ENCODE measurements at places on chromosomes 13 and 19.

DNA sequence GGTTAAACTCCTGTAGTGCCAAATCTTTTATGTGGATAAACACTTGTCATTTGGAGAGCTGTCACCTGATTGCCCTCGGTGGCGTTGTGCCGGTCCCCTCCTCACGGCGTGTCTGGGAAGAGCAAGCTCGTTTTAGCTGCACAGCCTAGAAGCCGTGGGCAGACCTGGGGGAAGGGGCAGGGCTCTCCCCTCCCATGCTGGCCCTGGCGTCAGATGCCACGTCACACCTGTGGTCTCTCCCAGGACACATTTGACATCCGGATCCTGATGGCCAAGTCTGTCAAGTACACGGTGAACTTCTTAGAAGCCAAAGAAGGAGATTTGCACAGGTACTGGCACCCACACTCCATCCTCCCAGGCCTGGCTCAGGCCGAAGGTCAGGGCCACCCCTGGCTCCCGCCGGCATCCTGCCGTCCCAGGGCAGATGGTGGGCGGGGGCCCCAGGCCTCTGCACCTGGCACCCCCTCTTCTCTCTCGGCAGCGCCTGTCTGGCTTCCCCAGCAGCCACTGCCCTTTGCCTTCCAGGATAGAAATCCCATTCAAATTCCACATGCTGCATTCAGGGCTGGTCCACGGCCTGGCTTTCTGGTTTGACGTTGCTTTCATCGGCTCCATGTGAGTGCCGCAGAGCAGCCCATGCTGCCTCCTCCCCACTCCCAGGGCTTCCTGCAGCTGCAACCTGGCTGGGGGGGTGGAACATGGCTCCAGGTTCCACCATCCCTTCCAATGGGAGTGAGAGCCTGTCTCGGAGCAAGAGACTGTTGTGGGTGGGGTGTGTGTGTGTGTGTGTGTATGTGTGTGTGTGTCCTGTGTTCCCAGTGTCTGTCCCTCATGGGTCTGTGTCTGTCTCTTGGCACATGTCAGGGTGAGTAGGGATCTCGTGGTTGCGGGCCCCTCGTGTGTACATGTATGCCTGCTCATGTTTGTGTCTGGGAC, 8.8 kb downstream of the YIPF2 start:
- DNase-seq, result no peak

GRCh38 chr19:29587518-29587986, 18.5 kb upstream of the POP4 start:
- DNase-seq, result peak; percentile 56

- no peak for DNase-seq
Measured at GRCh38 chr19:5687360-5688198, 2.5 kb upstream of the RPL36 start.

- DNase-seq, result no peak
Measured at GRCh38 chr13:28049880-28050875, 50.2 kb downstream of the FLT3 start.

DNA sequence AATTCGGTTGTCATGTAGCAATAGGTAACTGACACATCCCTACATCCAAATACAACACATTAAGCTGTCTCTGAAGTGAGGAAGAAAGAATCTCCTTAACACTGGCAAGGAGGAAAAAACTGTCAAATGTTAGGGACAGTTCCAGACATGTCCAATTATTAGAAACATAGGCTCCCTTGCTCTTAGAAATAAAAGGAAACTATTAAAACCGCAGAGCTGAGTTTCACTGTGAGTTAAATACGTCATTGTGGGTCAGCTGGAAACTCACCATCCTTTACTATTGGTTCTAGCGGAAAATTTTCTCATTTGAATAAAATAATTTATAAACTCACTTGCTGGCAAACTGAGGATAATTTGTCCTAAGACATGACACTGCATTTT, 40.7 kb downstream of the STARD13 start:
- no peak for DNase-seq

DNA sequence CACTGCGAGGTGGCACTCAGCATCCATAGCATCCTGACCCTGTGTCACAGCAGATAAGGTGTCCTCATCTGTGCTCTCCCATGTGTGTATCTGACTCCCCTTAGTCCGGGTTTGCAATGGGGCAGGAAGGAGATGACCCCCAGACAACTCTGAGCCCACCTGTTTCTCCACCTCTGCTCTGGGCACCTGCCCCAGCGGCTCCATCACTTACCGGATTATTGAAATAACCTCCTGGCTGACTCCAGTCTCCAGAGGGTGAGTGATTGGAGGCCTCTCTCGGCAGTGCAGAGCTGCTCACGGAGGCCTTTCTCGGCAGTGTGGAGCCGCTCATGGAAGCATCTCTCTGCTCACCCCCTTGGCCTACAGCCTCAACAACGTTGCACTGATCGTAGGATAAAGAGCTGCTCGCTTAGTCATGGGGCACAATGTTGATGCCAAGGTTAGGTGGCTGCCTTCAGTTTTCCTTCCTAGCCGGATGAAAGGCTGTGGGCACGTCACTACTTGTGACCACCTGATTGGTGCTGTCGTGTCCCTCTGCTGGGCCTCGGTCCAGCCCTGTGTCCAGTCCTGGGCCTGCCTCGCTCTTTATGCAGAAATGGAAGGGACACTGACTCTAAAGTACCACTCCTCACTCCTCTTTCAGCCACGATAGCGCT, 67.6 kb downstream of the TEX29 start:
- DNase-seq, result no peak

- no peak for DNase-seq
Measured at GRCh38 chr13:23946067-23946466, 48.8 kb upstream of the C1QTNF9B start.
